Aorta (tissue), 5 donors: ENCODE measurements at places on chromosomes 4 and X.
A peak's percentile ranks its signal among the peaks of the same experiment; 100 is the strongest.

DNA sequence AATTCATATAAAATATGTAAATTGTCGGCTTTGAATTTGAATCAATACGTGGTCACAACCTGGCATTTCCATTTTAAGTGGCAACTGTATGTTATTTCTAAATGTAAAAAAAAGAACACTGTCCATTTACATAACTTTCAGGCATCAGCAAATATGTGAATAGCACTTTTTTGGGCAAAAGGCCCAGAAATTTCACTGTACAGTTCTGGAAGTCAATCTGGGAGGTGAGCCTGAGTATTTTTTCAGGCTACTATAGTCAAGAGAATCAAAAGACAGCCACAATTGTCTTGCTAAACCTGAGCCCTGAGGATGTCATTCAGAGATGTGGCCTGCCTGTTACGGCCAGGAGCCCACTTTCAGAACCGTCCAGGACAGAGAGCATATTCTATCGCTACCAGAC is 543.9 kb upstream of the MAGEB2 start:
- no peaks in the 10 kb centered on the region for H3K4me1 ChIP-seq
- no peak overlapping the region for H3K27ac ChIP-seq
- no peaks in the 10 kb centered on the region for H3K27me3 ChIP-seq

- H3K27me3 ChIP-seq, result no peaks in the 10 kb centered on the region
- DNase-seq, result no peak
- H3K4me3 ChIP-seq, result no peak overlapping the region
Observed at GRCh38 chr4:65535113-65535512, 135.2 kb downstream of the EPHA5 start.

DNA sequence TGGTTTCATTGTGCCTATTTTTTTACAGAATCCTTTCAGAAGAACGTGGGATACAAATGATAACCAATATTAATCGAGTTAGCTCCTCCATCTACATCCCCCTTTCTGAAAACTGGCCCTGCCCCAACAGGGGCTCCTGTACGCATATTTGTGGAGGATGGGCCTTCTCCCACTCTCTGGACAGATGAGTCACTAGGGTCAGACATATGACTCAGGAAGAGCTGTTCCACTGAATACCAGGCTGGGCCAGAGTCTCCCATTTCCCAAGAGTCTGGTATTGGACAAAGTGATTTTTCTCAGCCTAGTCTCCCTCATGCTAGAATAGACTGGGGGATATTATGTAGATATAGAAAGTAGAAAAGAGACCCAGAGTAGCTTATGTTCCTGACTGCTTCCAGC is 142.4 kb downstream of the TSPAN5 start:
- no peak overlapping the region for H3K4me3 ChIP-seq
- H3K4me1 ChIP-seq, result no peaks in the 10 kb centered on the region

DNA sequence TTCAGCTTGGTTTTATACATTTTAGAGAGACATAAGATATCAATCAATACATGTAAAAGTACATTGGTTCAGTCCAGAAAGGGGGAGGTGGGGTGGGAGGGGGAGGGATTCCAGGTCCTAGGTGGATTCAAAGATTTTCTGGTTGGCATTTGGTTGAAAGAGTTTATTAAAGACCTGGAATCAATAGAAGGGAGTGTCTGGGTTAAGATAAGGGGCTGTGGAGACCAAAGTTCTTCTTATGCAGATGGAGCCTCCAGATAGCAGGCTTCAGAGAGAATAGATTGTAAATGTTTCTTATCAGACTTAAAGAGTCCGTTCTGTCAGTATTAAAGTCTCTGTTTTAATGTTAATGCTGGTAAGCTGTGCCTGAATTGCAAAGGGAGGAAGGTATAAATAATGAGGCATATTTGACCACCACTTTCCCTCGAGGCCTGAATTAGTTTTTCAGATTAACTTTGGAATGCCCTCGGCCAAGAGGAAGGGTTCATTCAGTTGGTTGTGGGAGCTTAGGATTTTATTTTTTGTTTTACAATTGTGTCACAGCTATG is 169.9 kb downstream of the AASDH start:
- H3K4me3 ChIP-seq, result no peak overlapping the region
- no peaks in the 10 kb centered on the region for H3K36me3 ChIP-seq
- DNase-seq, result no peak
- H3K27ac ChIP-seq, result no peak overlapping the region

- no peaks in the 10 kb centered on the region for H3K36me3 ChIP-seq
- H3K27ac ChIP-seq, result no peak overlapping the region
- H3K4me3 ChIP-seq, result peak overlapping the region; percentile 38
- no peaks in the 10 kb centered on the region for H3K4me1 ChIP-seq
- no peaks in the 10 kb centered on the region for H3K27me3 ChIP-seq
Observed at GRCh38 chr4:186727169-186727976, 3.7 kb upstream of the FAT1 start.
